ENCODE measurements at places on chromosomes 4 and X.

DNA sequence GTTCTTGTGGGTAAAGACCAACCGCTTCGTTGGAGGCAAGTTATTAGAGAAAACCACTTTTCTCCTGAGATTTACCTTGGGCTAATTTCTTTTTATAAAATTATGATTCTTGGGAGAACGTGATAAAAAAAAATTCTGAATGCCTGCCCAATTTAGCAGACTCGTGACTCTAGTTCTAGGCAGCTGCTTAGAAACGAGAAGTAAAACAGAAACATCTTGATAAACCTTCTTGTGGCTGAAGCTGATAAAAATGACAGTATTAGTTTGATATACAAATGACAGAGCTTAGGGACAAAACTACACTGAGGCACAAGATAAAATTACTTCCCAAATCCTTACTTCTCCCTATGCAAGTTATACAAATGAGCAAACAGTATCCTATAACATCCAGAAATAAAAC lies 458.9 kb upstream of the TEX13C start:
- DNase-seq, result no peak

- no peak for DNase-seq
Observed at GRCh38 chr4:110184140-110184790, 14.2 kb downstream of the ELOVL6 start.

GRCh38 chr4:42555828-42556227 lies 101.1 kb downstream of the ATP8A1 start:
- DNase-seq, result no peak

DNA sequence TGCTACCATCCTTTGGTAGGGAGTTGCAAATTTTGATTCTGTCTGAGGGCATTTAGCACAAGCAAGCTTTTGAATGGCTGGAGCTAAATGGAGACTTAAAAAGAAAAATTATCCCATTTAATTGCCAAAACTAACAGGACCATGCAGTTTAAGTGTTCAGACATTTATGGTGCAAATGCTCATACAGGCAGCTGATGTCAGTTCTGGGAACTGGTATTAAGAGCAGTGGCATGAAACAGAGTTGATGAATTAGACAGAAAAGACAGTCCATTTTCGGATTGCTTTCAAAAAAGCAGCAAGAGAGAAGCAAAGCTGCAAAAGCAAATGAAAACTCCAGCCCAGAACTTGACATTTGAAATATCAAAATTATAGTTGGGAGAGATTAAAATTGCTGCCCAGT lies 1.3 kb downstream of the SCRG1 start:
- no peak for DNase-seq

DNA sequence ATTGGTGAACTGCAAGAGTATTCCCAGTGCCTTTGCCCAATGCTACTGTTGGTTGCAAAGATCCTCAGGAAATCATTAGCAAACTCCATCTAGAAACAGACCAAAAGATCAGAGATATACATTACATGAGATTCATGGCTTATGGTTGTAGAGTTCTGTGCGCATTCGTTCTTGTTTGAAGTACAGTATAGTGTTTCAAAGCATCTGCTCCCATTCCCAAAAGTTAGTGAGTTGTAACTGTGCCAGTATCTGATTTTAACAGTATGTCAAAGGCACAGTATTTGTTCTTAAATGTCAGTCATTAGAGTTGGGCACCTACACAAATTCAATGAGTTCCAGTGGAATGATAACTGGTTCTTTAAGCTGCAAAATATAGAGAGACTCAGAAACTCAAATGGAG lies 314.7 kb upstream of the ATOH1 start:
- DNase-seq, result no peak

DNA sequence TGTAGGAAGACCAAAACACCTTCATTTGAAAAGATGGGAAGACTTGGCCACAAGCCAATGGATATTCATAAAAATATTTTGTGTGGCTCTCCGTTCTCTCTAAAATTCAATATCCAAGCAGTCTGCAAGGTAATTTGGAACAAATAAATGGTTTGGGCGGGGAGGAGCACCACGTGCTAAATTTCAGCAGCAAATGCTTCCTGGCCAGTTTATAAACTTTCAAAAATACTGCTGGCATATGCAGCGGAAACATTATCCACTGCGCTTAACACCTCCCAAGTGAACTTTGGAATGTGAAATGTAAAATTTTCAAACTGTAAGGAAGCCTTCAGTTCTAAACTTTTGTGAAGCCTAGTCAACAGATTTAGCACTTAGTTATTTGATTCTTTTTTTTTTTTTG lies 191.0 kb downstream of the NSUN7 start:
- no peak for DNase-seq

- DNase-seq, result no peak
Observed at GRCh38 chr4:13548059-13548983, 4.0 kb upstream of the NKX3-2 start.

GRCh38 chr4:68630371-68630770 lies 40.1 kb downstream of the UGT2B15 start:
- DNase-seq, result no peak

DNA sequence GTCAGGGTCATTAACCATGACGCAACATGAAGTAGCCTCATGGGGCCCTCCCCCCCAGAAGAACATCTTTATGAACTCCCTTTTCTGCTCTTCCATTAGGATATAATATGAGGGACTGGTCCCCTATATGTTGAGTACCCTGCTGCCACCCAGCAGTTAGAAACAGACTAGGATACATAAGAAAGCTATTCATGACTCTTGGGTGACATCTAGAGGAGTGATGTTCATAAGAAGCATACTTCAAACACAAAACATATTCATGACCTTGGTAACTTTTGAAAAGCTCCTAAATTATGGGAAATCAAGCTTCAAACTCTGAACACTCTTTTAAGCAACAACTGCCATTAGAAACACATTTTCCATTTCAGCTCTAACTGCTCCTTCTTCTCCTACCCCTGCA lies 155.2 kb upstream of the SPIN4 start:
- no peak for DNase-seq

- no peak for DNase-seq
Observed at GRCh38 chr4:152187693-152188092, 348.2 kb downstream of the FBXW7 start.

DNA sequence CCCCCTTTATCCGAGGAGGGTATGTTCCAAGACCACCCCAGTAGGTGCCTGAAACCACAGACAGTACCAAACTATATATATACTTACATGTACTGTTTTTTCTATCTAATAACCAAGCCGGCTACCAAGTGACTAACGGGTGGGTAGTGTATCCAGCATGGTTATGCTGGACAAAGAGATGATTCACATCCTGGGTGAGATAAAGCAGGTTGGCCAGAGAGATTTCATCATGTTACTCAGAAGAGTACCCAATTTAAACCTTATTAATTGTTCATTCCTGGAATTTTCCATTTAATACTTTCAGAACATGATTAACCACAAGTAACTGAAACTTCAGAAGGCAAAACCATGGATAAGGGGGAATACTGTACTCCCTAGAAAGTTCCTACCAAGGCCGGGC lies 46.5 kb downstream of the RFC1 start:
- no peak for DNase-seq

- no peak for DNase-seq
Observed at GRCh38 chrX:7280520-7280919, 132.6 kb upstream of the PUDP start.

DNA sequence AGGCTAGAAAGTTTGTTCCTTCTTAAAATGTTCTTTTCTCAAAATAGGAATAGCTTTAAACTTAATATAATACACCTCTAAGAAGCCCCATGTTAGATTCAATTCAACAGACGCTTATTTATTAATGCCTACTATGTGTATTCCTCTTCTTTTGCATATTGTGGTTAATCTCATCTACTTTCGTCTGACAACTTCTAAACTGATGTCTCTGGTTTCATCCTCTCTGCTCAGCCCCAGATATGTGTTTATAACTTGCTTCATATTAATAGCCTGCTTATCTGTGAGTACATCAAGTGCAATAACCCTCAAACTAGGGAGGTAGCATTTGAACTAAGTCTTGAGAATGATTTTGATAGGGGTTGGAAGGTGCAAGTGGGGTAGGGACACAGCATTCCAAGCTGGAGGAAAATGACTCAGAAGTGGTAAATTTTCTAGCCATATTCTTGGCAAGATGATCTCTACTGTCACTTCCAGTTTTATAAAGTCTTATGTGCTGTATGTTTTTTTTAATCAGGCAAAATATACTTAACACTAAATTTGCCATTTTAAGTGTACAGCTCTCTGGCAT lies 37.0 kb downstream of the STK26 start:
- no peak for DNase-seq

GRCh38 chrX:117038918-117039440 lies 576.2 kb upstream of the CT83 start:
- DNase-seq, result no peak

GRCh38 chrX:107168712-107169111 lies 37.5 kb downstream of the NUP62CL start:
- DNase-seq, result no peak

GRCh38 chr4:151304755-151305154 lies 20.6 kb downstream of the SH3D19 start:
- no peak for DNase-seq

DNA sequence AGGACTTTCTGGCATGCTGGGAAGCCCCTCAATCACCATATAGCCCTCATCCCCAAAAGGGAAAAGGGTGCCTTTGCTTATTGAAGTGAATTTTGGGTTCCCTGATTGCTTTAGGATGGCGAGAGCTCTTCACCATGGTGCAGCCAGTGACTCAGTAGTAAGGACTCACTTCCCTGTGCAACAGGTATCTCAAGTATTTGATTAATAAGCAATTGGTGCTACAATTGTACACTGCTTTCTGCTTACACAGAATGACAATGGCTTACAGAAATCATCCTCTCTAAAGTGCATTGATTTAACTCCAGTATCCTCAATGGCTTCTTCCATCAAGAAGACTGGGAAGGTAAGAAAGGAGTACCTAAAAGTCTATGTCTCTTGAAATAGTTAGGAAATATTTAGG lies 143.7 kb upstream of the SMIM10 start:
- no peak for DNase-seq

DNA sequence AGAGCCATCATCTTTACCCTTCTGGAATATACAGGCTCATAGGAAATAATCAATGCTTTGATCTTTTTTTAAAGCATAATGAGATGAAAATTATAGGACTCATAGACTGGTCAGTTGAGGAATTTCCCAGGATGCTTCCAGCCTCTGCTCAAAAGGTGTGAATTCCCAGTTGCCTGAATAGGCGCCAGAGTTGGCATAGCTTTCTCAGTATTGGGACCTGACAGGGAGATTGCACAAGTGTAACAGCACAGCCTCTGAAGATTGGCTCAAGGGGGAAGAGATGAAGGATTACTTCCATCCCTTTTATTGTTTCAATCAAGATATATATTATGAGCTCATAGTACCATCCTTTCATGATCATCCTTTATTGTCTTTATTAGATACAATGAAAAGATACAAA lies 17.9 kb downstream of the TET2 start:
- DNase-seq, result no peak

DNA sequence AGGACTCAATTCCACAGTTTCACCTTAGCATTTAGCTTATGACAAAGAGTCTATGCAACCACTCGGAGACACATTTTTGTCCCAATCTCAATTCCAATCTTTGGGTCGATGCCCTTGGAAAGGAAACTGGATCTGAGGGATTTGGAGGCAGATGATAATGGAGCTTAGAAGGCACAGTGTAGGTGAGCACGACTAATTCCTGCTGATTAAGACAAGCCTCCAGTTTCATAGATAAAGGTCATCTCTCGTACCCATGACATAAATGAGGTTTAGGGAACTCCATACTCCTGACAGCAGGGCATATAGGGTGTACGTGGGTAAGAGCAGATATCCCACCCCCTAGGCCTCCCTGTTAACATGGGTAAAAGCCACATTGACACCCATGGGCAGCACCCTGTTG lies 24.4 kb upstream of the ZNF718 start:
- DNase-seq, result no peak

DNA sequence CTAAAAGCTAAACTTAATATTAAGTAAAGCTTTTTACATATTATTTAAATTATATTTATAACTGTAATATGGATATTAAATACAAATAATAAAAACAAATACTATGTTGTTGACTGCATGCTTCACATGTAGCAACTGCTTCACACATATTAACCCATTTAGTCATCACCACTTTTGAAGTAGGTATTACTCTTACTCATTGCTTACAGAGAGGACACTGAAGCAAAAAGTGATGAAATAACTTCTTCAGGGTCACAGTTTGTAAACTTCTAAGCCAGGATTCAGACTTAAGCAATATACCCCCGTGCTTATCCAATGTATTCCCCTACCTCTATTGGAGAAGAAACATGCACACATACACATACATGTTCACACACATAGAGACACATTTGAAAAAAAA lies 166.6 kb downstream of the DKK2 start:
- DNase-seq, result no peak

GRCh38 chr4:134201216-134202161 lies at the start of gene PABPC4L:
PABPC4L (minus strand) TSS chr4:134201789; CDS start chr4:134201019, 770 bp downstream.
- DNase-seq, result no peak

DNA sequence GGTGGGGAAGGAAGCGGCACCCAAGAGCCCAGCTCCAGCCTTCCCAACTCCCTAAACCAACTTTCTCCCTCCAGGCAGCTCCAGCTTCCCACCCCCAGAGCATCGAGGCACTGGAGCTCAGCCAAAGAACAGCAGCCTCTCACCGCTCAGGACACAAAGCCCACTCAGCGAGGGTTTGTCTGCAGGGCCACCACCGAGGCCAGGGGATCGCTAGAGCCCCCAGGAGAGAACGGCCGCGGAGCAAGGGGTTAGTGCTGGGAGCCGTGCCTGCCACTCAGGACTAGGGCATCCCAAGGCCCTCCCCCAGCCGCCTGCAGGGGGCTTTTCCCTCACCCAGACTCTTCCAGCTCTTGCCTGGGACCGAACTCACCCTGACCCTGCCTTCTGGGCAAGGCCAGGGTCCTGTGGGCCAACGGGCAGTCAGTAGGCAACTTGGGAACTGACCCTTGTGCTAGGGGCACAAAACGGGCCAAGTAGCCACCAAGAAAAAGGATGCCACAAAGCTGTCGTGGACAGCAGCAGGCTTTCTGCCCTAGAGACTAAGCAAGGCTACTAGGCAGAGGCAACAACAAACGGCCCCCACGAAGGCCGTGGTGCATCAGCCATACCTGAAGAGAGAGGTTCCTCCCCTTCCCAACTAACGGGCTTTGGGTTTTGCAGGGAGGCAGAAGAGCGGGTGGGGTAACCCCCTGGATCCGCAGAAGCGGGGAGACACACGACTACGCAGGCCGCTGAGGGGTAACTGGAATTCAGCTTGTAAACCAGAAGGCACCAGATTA lies 2.3 kb downstream of the HCFC1 start:
- DNase-seq, result no peak

GRCh38 chr4:19711871-19712270 lies 539.8 kb upstream of the SLIT2 start:
- no peak for DNase-seq

- DNase-seq, result no peak
Observed at GRCh38 chr4:74311696-74312313, 3.5 kb downstream of the EPGN start.

- DNase-seq, result no peak
Observed at GRCh38 chrX:143435916-143436315, 81.4 kb downstream of the SPANXN3 start.

- DNase-seq, result no peak
Observed at GRCh38 chr4:105620640-105621323, 68.4 kb downstream of the ARHGEF38 start.

DNA sequence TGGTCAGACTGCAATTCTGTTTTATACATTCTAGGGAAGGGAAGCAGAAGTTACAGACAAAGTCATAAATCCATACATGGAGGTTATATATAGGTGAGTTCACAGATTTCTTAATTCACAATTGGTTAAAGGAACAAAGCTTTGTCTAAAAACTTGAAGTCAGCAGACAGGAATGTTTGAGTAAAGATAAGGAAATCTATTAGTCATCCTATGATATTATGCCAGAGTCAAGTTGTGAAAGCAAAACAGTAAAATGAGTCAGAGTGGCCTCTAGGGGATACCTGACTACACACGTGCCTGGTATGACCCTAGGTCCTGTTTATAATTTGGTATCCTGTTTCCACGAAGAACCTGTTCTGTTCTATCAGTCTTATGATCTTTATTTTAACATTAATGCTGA lies 31.5 kb downstream of the ACTRT1 start:
- DNase-seq, result no peak

Measured in stimulated activated CD8-positive, alpha-beta memory T cell treated with anti-CD3 and anti-CD28 coated beads, Interleukin-15, amount 100 ng/mL, for 4 hours (primary cell).